MV-4-11 (cell line): ENCODE measurements at places on chromosomes 4 and X.

DNA sequence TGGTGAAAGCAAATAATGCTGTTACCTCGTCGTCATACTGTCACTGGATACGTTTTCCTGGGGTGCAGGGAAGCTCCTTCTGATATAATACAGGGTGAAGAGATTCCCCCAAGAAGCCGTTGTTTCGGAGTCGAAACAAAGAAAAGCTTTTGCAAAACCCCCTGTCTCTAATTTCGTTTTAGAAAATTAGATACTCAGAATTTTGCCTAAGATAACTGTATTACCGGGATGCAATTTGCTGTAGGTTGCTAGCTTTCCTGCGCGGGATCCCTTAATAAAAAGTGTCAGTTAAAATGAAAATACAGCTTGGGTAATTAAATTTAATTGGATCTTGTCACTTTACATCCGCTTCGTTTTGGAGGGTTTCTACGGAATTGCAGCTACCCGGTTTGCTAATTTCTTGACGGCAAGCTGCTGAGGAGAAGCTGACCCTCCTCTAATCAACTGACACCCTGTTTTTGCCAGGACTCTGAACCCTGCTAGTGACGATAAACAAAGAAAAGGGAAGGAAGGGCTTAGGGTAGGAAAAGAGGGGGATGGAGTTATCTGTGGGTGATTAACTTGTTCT lies 174.6 kb downstream of the SHOX start:
- DNase-seq: no peak

GRCh38 chrX:10045327-10046000 lies 78.3 kb downstream of the CLDN34 start:
- DNase-seq: no peak

GRCh38 chr4:127782025-127782274 lies 172 bp upstream of the HSPA4L start:
- peak; percentile 73 for DNase-seq

- DNase-seq: peak; percentile 5
Measured at GRCh38 chr4:18185491-18185890, 163.9 kb upstream of the LCORL start.

DNA sequence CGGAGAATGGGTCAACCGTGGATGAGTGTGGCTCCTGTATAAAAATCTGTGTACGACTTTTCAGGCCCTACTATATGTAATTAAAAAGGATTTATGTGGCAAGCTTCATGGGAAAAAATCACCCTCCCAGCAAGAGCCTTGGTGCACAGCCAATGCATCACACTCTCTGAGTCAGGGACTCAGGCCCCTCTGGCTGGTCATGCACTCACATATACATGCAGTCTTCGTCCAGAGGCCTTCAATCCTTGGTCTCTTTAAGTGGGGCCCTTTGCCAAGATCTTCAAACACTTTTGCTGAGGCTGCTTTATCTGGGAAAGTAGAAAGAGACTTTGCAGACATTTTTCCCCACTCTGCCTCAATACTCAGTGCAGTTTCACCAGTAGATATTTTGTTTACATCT lies 311.4 kb upstream of the FSTL5 start:
- no peak for DNase-seq
